Esophagus squamous epithelium (tissue), 5 donors: ENCODE measurements at places on chromosomes 4 and X.

- no peak for DNase-seq
Observed at GRCh38 chr4:94354474-94354896, 11.8 kb upstream of the HPGDS start.

DNA sequence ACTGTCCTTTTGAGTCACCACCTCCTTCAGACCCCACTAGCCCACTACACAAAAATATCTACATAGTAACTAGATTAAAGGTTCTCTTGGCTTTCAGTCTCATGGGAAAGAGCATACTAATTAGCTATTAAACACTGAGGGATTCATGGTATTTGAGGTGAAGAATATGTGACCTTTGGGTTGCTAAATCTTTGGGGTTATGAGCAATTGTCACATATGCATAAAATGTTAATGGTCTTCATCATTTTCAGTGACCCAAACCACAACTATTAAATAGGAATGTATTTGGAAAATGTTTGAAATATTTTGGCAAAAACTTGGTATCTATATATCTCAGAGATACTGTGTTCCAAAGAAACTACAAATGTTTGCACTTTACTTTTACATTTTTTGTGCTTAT lies 365.1 kb downstream of the MAGEB5 start:
- no peak for DNase-seq

- no peak for DNase-seq
Observed at GRCh38 chrX:153551135-153551534, 33.7 kb downstream of the ATP2B3 start.

DNA sequence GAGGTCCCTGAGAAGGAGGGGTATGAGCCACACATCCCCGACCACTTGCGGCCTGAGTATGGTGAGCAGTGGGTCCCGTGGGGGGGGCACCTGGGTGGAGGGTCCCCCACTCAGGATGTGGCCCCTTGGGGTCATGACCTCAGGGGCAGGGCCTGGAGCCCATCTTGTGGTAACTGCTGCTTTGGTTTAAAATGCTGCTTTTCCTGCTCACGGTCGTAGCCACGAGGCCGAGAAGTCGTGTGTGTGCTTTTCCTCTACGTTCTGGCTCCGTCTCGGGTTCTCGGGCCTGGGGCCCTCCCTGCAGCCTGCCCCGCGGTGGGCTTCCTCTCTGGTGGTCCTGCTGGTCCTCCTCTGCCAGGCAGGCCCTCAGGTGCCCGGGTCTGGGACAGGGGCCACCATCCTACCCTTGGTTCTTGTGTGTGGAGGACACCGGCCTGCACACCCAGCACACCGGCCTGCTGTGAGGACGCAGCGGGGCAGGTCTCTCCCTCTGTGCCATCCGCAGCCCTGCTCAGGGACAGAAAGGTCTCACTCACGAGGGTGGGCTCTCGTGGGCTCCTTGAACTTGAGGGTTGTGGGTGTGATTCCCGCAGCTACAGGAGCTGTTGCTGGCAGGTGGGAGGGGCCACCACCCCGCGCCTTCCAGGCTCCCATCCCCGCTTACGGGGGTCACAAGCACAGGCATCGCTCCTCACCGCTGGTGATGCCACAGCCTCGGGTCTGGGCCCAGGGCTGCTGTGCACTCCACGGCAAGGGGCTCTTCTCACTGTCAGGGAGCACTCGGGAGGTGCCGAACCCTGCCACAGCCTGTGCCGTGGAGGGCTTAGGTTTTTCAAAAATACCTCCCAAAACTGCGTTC lies 19.6 kb downstream of the UVSSA start:
- DNase-seq: no peak

GRCh38 chr4:123444290-123444731 lies 47.7 kb downstream of the SPRY1 start:
- DNase-seq: no peak

DNA sequence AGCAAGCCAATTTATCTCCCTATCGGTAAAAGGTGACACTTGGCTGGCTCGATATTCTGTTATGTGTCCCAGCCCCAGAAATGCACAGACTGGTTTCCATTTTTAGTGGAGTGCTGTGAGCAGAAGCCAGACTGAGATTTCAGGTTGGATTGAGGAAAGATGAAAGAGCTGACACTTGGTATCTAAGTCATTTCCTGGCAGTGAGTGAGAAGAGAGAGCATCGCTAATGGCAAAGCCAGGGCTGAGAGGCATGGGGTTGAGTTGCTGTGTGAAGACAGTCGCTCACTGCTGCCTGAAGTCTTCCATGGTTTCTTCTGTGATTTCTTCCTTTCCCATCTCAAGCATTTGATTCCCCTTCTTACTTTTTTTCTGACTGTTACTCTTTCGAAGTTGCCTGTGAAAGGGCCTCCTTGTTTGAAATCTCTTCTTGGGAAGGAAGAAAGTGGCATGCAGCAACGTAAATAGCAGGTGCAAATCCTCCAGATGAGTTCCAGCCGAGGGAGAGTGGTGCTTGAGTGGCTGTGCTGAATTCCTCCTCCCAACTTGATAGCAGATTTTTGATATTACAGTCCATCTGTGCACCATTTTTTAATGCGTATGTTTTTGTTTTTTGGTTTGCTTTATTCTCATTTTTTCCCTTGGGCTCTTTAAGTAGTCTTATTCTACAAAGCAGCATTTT lies 109.2 kb upstream of the LIMCH1 start:
- no peak for DNase-seq

DNA sequence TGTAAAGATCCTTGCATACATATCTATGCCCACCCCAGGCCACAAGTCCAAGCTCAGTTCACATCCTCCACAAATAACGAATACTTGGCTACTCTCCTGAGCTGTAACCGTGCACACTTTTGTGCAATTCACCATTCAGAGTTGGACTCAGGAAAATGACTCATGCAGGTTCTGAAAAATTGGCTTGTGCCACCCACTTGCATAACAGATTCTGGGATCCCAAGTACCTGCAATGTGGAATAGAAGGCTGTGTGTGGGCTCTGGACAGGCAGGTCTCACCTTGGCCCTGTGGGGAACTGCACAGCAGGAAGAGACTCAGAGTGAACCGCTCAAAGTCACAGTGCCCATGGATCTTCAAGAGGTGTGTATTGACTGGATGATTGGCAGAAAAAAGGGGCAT lies 502.7 kb downstream of the PACRGL start:
- DNase-seq: no peak

DNA sequence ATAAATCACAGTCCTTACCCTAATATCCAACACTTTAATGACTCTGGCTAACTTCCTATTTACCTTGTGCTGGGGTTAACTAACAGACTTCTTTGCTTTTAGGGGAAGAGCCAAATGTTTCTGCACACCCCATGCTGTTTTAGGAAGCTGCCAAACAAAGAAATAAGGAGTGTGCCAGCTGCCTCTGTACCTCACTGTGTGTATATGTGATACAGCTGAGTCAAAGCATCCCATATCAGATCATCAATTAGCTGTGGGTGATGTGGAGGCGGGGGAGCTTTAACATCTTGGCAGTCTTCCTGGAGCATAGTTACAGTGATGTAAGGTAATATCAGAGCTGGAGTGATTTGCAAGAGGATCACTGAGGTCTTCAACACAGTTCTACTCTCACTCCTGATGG lies 95.4 kb downstream of the COL25A1 start:
- no peak for DNase-seq

DNA sequence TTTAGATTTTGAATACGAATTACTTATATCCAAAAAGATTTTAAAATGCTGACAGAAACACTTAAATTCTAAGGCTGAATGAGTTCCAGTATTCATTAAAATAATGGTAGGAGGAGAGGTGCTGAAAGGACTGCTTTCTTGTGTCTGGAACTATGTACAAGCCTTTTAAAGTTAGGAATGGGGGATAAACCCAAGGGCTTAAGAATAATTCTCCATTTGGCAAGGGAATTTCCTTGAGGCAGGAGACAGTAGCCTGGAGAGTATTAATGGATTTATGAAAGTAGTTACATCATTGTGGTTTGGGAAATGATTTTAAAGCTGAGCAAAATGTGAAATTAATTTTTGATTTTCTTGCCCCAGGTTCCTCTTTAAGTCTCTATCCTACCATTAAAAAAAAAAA lies 266.5 kb upstream of the KCNIP4 start:
- no peak for DNase-seq
